ENCODE measurements at places on chromosomes 7 and 10. TPM values are rescaled to one million over a fixed set of nuclear protein-coding genes. Genes with fewer than 3 reads are reported as not detected.

GRCh38 chr7:120221666-120222065 is 51.3 kb upstream of the KCND2 start:
- DNase-seq = no peak

GRCh38 chr10:24603333-24603732 is 120.4 kb downstream of the ARHGAP21 start:
- no peak for DNase-seq

DNA sequence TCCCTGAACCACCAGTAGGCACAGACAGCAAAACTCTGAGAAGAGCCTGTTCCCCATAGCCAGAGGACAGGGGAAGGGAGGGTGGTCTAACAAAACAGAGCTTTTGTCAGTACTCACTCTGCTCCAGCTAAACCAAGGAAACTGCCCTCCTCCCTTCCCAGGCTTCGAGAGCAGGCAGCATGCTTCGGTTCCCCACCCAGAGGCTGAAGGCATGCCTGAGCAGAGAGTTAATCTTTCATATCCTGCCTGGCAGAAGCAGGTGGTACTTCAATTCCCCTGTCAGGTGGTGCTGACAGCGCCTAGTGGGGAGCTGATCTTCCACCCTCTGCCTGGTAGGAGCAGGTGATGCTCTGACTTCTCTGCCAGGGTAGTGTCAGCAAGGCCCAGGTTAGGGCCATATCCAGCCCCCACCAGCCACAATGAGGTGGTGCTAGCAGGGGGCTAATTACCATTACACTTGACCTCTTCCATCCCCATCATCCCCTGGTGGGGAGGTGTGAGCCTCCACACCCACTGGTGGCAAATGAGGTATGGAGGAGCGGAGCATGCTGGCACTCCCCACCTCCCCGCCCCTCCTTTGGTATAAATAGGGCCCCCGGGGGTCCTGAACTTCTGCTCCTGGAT is 35.1 kb downstream of the SDK1 start:
- DNase-seq = no peak

DNA sequence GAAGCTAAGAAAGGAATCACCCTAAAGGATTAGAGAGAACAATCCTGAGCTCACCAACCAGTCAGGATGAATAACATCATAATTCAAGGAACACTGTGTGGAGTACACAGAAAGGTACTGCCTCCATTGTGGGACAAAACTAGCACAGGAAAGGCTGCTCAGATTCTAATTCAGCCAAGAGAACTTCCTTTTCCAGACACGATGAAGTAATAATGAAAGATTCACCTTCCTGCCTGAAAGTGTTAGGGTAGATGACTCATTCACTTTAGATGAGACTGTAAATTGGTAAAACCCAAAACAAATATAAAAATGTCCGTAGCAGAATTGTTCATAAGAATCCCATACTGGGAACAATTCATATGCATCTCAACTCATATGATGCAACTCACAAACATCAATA is 167.2 kb downstream of the CDC14C start:
- DNase-seq = no peak

DNA sequence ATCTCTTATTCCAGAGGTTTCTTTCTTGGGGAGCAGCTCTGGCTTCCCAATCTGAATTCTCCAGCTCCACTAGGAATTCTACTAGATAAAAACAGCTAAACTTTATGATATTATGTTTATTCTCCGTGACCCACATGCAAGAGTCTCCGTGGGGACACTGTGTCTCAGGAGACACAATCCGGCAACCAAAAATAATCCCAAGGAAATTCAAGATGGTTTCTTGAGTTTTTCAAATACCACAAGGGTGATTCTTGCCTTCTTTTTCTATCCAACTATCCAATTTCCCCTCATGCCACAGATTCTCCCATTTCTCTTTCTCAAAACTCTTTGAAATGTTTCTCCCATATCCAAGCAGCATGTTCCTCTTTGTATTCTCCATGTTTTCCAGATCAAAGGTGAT is 103.1 kb downstream of the FAS start:
- DNase-seq = no peak

GRCh38 chr10:4833286-4833685 is 7.3 kb downstream of the AKR1E2 start:
- no peak for DNase-seq

GRCh38 chr7:148395990-148396716 is 194.4 kb upstream of the C7orf33 start:
- peak; percentile 51 for DNase-seq

DNA sequence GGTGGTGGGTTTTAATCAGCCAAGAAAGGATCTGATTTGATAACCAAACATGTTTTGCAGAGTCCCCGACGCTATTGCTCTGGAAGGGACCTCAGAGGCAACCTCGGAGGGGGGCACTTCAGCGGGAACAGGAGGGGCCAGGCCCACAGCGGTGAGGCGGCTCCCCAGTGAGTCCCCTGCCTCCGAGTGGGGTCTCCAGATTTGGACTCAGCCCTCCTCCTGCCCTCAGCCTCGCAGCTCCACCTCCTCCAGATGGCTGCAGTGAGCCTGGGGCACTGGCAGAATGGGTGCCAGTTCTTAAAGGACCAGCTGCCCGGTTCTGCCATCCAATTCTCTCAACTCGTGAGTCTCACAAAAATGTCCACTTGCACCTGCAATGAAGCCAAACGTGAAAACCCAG is 61.0 kb upstream of the NANOS1 start:
- no peak for DNase-seq

DNA sequence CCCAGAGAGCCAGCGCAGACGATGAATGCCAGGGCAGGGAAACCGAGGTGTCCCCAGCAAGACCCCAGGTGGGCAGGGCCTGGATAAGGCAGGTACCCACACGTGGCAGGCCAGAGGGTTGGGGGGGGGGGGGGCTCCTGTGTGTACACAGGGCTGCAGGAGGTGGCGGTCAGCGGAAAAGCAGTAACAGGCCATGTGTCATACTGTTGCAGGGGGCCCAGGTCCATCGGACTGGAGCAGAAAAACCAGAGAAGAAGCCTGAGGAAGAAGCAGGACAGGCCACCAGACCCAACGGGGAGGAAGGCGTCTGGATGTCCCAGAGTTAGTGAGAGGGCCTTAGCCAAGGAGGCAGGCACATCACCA is 116.3 kb downstream of the MAD1L1 start:
- no peak for DNase-seq

DNA sequence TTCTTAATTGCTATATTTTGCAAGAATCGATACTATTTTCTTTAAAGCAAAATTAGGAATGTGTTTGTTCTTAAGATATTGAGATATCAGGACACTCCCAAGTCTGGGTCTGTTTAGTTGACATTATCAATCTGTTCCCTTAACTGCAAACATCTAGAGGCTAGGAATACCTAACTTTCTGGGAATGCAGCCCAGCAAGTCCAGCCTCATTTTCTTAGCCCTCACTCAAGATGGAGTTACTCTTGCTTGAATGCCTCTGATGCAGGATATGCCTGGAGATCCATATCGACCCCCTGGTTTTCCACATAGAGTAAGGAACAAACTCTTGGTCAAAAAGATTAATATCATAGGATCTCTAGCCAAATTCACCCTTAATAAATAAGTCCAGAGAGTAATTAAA is 305.3 kb upstream of the COBL start:
- DNase-seq = no peak

- DNase-seq = peak; percentile 20
These were observed 19.0 kb upstream of the NKX6-2 start for GRCh38 chr10:132804785-132805426.

- no peak for DNase-seq
These were observed 66.1 kb upstream of the AOAH start for GRCh38 chr7:36790311-36790787.

DNA sequence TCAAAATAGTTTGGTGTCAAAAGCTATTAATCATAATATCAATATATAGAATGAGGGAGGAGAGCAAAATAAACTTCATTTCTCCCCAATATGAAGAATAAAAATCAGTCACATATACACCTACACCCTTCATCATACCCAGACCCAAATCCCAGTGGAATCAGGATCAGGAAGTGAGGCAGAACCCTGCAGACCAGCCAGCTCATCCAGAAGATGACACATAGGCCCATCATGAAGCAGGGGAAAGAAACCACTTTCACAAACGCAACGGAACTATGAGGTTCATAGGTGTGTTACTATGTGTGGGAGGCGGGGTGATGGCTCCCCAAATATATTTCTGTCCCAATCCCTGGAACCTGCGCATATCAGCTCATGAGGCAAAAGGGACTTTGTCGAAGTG is 89.0 kb downstream of the RSU1 start:
- no peak for DNase-seq

DNA sequence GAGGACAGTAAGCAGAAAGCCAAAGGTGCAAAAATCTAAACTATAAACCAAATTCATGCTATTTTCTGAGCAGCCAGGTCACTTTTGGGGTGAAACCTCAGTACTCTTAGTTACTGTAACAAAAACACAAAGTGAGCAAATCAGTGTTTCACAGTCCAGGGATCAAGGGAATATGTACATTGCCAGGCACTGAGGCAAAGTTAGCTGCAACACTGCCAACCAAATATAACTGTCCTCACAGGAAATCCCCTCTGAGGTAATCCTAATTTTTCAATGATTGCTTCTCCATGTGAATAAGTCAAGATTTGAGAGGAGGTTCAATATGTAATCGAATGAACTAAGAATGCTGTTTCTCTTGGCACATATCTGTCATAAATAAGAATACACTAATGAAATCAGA is 229.7 kb downstream of the TSPAN12 start:
- peak; percentile 4 for DNase-seq

DNA sequence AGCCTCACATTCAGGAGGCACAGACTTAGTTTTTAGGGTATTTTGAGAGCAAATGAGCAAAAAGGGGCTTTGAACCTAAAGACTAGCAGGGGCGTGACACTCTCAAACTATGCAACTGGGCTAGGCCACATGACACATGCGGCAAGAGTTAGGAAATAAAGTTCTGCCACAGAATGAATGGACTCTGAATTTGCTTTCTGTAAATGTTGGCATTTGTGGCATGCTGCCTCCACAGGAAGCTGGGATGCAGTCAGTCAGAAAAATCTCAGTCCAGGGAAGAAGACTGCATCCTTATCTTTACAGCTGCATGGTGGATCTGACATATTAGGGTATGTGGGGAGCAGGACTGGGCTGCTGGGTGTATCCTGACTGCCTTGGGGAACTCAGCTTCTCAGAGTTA is 181.0 kb downstream of the COBL start:
- no peak for DNase-seq

DNA sequence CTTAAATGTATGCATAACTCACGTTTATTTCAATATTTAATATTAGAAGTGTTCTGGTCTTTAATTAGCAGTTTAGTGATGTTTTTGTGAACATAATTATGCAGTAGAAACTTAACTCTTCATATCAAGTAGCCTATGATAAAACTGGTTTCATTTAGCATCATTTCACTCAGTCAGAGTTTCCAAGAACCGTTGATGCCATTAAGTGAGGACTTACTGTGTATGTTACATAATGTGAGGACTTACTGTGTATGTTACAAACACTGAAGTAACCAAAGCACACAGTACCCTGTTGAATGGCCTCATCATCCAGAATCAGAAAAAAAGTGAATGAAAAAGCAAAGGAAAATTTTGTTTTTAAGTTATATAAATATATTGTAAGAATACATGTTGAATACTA is 32.9 kb upstream of the PBLD start:
- no peak for DNase-seq

- no peak for DNase-seq
These were observed 9.6 kb downstream of the DUSP5 start for GRCh38 chr10:110507346-110507745.

- no peak for DNase-seq
These were observed 39.1 kb upstream of the LRRN3 start for GRCh38 chr7:111051832-111052231.

DNA sequence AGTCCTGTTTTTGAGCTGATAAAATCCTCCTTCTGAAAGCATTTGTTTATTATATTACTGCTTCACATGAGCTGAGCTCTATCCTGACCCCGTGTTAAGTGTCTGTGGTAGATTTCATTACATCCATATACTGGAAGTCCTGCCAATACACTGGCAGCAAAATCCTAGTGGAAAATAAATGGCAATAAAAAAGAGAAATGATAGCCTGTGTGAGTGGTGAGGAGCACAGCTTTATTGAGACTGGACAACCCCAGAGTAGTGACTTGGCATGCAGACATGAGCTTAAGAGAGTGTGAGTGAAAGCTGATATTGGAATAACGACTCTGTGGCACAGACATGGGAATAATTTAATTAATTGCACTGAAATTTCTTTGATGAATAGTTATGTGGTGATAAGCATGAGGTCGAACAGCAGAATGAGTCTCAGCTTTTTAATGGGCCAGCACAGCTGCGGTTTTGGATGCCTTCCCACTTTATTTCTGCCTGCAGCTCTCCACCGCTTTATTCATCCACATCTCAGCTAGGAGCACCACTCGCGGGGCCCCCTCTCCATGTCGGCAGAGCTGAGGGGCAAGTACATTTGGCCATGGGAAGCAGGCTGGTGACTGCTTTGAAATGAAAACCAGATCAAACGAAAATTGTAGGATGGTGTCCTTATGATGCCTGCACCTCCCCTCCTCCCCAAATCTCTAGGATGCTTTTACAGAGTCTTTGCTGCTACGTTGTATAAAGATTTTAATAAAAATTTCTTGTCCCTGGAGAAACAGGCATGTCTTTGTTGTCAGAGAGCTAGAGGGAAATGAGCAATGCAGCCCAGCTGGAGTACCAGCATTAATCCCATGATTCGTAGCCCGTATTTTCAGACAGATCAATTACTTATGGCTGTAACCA is 494.3 kb downstream of the AUTS2 start:
- no peak for DNase-seq

DNA sequence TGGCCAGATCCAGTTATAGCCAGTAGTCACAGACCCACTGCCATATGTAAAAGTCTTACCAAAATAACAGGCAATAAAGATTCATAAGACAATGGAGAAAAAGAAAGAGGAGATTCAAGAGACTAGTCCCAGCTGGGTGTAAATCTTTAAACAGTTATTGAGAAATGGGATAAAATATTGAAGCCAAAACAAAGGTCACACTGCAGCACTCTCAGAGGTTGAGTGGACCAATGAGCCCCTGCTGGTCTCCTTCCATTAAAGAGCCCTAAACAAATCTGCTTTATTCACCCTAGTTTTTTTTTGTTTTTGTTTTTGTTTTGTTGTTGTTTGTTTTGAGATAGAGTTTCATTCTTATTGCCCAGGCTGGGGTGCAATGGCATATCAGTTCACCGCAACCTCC is 98.8 kb downstream of the JMJD1C start:
- no peak for DNase-seq

DNA sequence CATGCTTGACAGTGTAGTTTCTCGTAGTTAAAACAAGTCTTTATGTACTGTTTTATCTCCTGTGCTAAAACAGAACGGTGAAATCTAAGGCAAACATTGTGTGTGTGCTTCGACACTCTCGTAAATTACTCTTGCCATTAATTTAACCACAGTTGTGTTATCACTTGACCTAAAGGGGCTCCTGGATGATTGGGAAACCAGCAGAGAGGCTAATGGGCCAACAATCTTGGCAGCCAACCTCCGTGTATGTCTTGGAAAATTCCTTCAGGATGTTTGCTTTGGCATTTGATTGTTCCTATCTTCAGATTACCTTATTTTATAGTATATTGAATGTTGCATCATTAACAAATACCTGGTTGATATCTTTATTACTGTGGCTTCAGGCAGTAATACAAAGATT is 409.5 kb downstream of the SDK1 start:
- DNase-seq = peak; percentile 24

Gene IFIT5
- 15.6 TPM for total RNA-seq

Gene DNAH11
- under 0.01 TPM for total RNA-seq

Gene PRKCQ
- total RNA-seq = 0.45 TPM

Gene PLAU
- 16.1 TPM for total RNA-seq

Gene NAT16
- total RNA-seq = not detected

Gene KCNIP2
- 1.2 TPM for total RNA-seq

Gene NUTM2B
- total RNA-seq = not detected

Data from stomach (tissue), 19 donors.